ENCODE measurements at places on chromosomes 4 and X.

- DNase-seq = no peak
These were observed 32.5 kb upstream of the MTMR8 start for GRCh38 chrX:64427787-64428186.

- no peak for DNase-seq
These were observed 51.3 kb upstream of the LEF1 start for GRCh38 chr4:108219998-108220397.

GRCh38 chr4:39259571-39260330 lies 77.4 kb downstream of the WDR19 start:
- DNase-seq = no peak

DNA sequence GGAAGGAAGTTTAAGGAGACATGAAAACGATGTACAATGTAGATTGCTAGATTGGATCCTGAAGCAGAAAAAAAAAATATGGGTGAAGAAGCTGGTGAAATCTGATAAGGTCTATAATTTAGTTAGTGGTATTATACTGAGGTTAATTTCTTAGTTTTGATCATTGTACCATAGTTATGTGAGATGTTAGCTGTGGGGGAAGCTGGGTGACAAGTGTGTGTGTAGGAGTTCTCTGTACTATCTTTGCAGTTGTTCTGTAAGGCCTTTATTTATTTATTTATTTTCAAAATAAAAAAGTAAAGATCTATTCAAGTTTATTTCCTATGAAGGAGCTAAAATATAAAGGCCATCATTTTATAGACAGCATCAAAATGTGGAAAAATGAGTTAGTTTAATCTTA lies 12.5 kb upstream of the EXOC1 start:
- DNase-seq = no peak

DNA sequence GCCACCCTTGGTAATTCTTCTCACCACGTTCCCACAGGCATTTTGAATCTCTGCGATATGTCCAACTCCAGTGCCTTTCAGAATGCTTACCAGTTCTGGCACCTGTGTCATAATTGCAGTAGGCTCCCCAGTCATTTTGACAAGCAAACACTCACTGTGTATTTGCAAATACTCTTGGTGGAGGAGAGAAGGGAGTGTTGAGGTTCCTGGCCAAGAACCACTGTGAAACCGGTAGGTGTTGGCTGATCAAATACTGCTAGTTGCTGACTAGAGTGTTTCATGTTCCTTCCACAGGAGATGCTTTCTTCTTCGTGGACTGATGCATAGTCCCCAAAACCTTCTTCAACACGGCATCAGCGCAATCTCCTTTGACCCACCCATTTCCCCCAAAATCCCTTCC lies 16.0 kb upstream of the NLGN4X start:
- no peak for DNase-seq

- DNase-seq = peak; percentile 33
These were observed 25.7 kb upstream of the SHISA3 start for GRCh38 chr4:42371305-42372252.

DNA sequence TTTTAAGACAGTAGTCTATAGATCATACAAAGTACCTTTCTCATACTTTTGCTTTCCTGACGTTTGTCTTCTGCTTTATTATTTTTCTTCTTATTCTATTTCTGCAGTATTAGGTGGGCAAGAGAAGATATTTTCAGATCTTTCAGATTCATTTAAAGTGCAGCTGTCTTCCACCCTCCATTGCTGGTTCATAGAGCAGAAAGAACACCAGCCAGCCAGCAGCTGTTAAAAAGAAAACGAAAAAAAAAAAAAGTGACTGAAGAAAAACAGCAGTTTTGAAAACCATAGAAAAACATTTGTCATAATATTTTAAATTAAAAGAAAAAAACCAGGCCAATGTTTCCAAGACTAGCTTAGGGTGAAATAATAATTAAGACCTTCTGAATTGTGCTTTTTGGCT lies 42.9 kb downstream of the SMAD1 start:
- DNase-seq = no peak

- no peak for DNase-seq
These were observed 173.0 kb downstream of the ANK2 start for GRCh38 chr4:113222471-113222870.

DNA sequence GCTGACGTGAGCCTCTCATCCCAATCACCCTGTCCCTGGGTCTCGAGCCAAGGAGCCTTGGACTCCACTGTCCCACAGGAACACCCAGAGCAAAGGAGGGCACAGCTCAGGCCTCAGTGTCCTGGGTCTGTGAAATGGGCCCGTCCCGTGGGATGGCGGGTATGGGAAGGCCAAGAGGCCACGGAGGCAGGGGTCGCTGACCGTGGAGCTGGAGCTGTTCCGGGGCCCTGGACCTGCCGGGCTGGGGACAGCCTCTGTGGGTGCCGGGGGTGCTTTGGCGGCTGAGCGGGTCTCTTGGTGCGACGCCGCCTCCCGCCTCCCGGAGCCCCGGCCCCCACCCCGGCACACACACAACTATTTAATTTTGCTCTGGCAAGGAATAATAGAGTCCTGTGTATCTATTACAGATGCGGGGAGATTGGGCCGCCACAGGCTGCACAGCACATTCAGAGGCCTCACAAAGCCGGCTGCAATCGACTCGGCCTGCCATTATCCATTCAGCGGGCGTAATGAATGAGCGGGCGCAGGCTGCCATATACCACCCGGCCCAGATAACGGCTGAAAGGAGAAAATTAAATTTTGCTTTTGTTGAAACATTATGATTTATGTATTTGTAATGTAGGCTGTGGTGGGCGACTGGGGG lies 83.9 kb upstream of the NKX1-1 start:
- DNase-seq = no peak

- no peak for DNase-seq
These were observed 236.4 kb upstream of the TTC29 start for GRCh38 chr4:147182041-147182440.

DNA sequence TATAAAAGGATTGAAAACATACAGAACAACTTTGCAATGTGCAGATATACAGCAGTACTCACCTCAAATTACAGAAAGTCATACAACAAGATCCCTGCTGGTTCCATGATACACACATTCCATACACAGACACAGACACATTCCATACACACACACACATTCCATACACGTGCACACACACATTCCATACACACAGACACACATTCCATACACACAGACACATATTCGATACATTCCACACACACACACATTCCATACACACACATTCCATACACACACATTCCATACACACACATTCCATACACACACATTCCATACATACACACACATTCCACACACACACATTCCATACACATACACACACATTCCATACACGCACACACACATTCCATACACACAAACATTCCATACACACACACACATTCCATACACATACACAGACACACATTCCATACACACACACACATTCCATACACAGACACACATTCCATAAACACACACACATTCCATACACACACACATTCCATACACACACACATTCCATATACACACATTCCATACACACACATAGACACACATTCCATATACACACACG lies 13.7 kb downstream of the LINC00632 start:
- DNase-seq = no peak

DNA sequence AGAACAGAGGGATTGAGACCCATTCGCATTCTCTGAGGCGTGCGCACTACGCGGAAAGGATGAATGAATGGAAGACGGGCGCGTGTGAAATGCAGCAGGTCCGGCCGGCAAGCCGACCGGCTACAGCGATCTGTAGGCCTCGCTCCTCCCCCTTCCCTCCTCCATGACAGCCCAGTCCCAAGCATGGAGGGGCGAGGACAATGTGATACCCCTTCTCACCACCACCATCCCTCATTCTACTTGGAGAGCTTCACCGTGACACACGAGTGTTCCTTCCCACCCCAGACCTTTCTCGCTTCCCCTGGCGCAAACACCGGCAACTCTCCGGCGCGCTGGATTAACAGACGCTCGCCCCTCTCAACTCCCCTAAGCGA lies 815 bp downstream of the EIF4E start:
- peak; percentile 64 for DNase-seq

- DNase-seq = no peak
These were observed 53.8 kb upstream of the ABCG2 start for GRCh38 chr4:88212253-88212561.

DNA sequence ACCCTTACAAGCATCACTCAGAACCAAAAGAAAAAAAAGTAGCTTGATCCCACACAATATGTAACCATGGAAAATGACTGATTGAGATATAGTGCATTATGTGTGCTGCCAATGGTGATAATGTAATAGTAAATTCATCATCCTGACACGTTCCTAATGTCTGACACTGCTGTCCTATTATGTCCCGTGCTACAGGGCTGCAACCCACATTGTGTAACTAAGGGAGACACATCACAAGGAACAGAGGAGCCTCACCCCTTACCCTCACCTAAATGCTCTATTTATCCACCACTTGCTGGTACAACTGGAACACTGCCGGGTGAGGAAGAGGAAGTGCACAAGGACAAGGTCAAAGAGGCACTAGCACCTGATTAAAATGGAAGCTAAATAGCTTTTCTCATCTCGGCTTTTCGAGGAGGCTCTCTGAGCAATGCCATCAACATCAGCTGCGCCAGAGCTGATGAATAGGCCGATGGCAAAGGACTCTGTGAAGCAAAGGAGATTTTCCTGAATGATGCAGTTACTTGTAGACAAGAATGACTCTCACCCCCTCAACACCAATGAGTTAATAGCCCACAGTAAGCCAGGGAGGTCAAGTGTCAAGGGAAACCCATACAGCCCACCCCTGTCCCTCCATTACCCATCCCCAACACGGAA lies 181.6 kb downstream of the HNRNPD start:
- no peak for DNase-seq

GRCh38 chr4:157806184-157806583 lies 366.6 kb downstream of the GASK1B start:
- no peak for DNase-seq

DNA sequence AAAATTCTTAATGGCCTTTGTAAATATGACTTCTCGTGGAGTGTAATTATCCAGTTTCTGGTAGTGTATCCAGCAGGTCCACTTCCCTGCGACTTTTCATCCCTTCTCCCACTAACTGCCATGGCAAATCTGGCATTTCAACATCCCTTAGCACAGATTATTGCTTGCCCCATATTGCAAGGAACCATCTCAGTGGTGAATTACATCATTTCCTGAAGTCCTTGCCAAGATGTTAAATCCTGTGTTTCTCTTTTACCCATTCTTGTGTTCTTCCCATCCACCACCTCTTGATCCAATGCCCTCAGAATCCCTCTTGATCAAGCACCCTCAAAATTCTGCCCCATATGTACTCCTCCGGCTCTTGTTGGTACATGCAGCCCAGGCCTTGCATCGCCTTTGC lies 88.1 kb upstream of the ZNF81 start:
- DNase-seq = no peak

GRCh38 chrX:17547658-17548057 lies 172.7 kb downstream of the NHS start:
- peak; percentile 39 for DNase-seq

DNA sequence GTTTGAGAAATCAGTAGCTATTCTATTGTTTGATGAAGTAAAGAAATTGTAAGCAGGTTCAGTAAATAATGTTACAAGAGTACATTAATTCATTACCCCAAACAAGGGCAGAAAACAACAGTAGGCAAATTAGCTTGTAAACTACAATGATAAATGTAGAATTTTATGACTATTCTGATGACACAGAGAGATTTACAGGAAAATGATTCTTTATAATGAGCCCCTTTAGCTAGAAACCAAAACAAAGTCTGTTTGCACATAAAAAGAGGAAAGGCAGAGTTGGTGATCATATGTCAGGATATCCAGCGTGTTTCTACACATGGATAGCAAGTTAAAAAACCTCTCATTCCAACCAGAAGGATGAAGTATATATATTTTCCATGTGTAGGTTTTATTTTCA lies 204.8 kb downstream of the CFAP299 start:
- no peak for DNase-seq

GRCh38 chr4:1976416-1977352 lies 32.1 kb downstream of the NELFA start:
- no peak for DNase-seq

- DNase-seq = no peak
These were observed at the start of gene ZFYVE28 for GRCh38 chr4:2417765-2418649. ZFYVE28 (minus strand) TSS chr4:2418645; CDS start chr4:2418323, 322 bp downstream.

DNA sequence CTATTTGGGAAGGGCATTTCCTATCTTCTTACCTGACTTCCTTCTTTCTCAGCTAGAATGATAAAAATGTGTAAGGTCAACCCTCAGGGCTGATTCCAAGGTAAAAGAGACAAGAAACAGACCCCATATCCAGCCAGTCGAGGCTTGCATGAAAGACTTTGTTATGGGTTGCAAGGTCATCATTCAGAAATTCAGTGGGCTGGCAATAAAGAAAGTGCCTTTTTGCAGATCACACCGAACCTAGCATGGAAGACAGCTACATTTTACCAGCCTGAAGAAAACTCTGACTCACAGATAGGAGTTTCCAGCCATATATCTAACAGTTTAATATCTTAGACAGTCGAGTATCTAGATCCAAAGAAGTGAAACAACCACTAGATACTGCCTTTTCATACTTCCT lies 87.4 kb downstream of the PDGFC start:
- no peak for DNase-seq

DNA sequence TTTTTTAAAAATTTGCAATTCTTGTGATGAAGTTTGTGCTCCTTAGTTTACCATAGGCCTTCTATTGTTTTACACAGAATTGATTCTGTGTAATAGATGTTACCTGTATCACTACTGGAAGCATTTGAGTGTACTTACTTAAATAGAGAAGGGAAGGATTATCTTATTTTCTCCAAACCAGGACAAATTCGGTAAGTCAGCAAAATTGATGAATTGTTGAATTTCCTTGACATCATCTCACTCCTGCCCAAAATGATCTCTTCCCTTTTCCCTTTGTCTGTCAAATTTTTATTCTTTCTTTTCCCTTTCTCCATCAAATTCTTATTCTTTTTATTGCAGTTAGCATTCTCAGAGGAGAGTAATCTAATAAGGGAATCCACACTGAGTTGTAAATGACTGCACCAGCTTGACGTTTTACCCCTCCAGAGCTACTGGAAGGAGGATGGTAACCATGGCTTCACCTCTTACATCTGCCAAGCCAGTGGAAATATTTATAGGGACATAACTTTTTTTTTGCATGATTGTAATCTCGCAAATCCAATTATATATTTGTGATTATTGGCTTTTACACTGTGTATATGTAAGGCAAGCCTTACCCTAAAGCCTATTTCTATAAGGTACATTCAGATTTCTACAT lies 42.6 kb upstream of the HAND2 start:
- no peak for DNase-seq

- DNase-seq = peak; percentile 56
These were observed at the start of gene TAF9B for GRCh38 chrX:78139160-78140123. TAF9B (minus strand) TSS chrX:78139650; CDS start chrX:78139611, 39 bp downstream.

DNA sequence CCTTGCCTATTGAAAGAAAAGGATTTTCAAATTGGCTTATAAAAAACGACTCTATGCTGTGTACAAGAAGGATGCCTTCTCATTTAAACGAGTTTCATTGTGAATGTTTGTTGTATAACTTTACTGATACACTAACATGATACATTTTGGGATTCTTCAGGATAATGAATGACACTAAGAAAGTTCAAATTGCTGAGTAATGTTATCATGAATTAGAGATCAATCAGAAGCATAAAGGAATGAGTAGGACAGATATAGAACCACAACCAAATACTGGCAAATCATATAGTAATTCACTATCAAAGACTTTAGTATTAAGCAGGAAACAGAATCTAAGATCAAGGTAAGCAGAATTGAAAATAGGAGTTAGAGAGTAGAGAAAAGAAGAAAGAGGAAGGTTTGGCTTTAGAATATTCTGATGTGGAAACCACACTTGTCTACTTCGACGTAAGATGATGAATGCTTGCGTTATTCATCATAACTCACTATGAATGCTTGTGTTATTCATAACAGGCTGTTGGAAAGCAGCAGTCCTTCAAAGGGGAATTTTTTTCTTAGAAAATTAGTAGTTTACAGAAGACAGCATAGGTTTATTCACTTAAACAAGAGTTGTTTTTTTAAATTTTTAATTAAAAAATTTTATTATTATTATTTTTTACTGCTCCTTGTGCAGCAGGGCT lies 13.4 kb downstream of the CCDC158 start:
- DNase-seq = no peak

All from HCT116 (cell line).